ENCODE measurements at places on chromosomes 7 and 10. TPM values are rescaled to one million over a fixed set of nuclear protein-coding genes. Genes with fewer than 3 reads are reported as not detected.

DNA sequence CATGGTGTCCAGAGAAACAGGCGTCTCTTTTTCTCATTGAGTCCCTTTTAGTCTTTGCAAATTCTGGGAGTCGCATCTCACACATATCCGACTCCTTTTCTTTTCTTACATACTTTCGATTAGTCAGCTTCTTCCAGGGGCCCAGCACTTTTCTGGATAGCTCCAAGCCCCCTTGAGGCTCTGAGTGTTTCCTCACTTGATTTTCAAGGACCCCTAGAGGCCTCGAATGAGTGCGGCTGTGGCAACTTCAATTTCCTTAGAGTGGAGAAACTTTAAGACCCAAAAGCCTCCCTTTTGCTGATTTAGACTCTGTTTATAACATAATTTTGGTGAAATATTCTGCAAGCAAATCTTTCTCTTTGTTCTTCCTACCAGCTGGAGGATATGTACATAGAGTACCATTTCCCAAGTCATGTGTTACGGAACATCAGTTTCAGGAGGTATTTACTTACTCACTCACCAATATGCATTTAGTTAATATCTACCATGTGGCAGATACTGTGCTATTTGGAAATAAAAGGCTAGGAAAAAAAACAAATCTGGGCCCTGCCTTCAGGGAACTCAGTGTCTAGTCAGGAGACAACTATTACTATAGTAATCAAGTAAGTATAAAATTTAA is 555.2 kb downstream of the REEP3 start:
- H3K27me3 ChIP-seq = peaks cover 4% of the 10 kb centered on the region
- H3K27ac ChIP-seq = no peak overlapping the region
- DNase-seq = no peak
- no peaks in the 10 kb centered on the region for H3K4me1 ChIP-seq

DNA sequence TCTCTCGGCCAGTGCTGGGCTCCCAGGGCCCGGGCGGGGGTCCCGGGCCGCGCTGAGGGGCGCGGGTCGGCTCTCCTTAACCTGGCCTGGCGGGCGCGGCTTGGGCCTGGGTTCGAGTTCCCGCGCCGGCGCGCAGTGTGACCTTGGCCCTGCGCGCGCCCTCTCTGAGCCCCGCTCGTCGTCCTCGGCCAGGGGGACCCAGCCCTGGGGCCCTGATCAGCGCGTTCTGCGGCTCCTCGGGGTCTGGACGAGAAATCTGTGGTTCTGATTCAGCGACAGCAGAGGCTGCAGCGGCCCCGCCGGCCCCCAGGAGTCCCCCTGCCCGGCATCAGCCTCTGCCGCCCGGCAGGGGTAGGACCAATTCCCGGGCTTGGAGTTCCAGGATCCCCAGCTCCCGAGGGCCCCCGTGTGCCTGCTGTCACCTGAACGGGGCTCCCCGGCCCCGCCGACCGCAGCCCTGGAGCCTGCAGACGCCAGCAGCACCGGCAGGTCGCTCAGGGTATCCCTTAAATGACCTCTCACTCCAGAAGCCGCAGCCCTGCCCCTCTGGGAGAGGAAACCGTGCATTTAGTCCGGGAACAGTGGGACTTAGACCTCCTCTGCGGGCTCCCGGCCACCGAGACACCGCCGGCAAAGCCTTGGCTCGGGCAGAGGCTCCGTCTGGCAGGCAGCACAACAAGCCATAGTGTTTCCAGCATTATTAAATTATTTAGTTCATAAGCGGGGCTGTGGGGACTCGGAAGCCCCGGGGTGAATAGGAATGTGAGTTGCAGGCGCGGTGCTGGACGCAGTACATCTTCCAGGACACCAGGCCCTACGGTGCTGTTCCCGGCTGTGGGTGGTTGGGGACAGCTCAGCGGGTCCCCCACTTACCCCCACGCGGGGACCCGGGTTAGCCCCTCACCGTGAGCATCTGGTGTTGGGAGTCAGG is 572 bp downstream of the CHST12 start:
- no peaks in the 10 kb centered on the region for H3K36me3 ChIP-seq
- no peak for DNase-seq
- H3K4me3 ChIP-seq = peak overlapping the region; percentile 77

DNA sequence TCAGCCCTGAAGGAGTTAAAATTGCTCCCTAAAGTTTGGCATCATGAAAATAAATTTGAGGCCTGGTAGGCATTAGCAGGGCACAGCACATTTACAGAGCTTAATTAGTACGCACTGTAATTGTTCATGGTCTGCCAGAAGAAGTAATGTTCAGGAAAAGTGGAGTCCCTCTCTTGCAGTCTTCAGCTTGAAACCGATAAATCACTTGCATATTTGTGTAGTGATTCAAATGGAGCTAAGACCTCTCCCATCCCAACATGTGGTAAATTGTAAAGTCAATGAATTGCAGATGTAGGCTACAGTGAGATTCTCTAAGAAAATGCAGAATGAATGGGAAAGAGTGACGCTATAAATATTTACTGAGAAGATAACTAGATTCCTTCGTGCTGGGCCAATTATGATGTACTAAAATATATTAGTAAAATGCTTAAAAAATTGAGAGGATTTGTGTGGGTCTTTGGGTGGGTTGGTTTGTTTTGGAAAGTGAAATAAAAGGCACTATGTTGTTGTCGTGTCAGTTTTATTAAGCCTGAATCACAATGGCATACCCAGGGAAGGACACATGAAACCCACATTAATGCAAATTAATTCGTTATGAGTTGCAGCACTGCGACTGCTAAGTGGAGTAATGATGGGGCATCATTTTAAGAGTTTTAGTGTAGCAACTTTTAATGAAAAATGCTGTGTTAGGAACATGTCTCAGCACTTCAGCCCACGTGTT is 8.4 kb downstream of the TCF7L2 start:
- H3K4me3 ChIP-seq = peak overlapping the region; percentile 8
- H3K36me3 ChIP-seq = peaks cover 56% of the 10 kb centered on the region
- H3K27ac ChIP-seq = peak overlapping the region; percentile 100
- H3K4me1 ChIP-seq = peaks cover 98% of the 10 kb centered on the region
- no peak for DNase-seq

DNA sequence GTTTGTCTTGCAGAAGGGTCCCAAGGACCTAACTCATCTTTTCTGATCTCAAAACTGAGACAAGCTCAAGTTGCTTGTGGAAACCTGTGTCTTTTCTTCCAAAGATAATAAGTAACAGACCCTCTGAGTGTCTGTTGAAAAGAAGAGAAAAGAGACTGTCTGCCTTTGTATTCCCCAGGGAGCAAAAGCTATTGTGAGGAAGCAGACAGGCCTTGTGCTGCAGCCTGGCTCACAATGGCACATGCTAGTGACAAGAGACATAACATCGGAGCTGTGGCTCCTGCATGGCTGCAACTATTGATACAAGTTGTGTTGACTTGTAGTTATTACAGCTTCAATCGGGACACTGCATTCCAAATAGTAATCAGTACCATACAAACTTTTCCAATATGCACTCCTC is 202.9 kb downstream of the DKK1 start:
- no peak overlapping the region for H3K4me3 ChIP-seq
- no peaks in the 10 kb centered on the region for H3K36me3 ChIP-seq
- DNase-seq = no peak

NUTM2B gene
- 1.4 TPM for total RNA-seq

- H3K27me3 ChIP-seq = no peaks in the 10 kb centered on the region
- peaks cover 24% of the 10 kb centered on the region for H3K4me1 ChIP-seq
- no peak overlapping the region for H3K27ac ChIP-seq
- H3K4me3 ChIP-seq = no peak overlapping the region
- no peak for DNase-seq
Observed at GRCh38 chr7:102119213-102119651, 167.4 kb upstream of the SH2B2 start.

GRCh38 chr10:374354-374753 is 239.1 kb downstream of the ZMYND11 start:
- DNase-seq = no peak
- H3K4me3 ChIP-seq = no peak overlapping the region
- H3K36me3 ChIP-seq = no peaks in the 10 kb centered on the region
- H3K4me1 ChIP-seq = no peaks in the 10 kb centered on the region
- H3K27me3 ChIP-seq = no peaks in the 10 kb centered on the region
- no peak overlapping the region for H3K27ac ChIP-seq

SRPK2 gene
- 37.4 TPM for total RNA-seq

DNA sequence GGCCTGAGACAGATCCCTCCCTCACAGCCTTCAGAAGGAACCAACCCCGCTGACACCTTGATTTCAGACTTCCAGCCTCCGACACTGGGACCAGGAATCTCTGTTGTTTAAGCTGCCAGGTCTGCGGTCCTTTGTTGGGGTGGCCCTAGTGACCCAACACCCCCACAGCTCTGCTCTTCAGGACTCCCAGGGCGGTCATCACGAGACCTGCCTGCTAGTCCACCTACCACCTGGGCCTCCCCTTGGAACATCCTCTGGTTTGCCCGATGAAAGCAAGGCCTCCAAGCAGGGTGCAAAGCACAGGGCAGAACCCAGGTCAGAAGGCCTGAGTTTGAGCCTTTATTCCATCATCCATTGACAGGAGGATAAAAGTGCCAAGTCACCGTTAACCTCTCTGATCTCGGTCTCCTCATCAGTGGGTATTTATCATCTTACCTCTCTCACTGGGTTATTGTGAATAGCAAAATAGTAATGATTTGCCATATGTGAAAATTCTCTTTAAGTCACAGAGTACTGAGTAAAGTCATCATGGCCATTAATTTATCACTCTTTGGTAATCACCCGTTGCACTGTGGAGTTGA is 16.9 kb upstream of the SMARCD3 start:
- H3K36me3 ChIP-seq = no peaks in the 10 kb centered on the region
- no peak for DNase-seq
- no peak overlapping the region for H3K4me3 ChIP-seq
- H3K4me1 ChIP-seq = no peaks in the 10 kb centered on the region
- no peaks in the 10 kb centered on the region for H3K27me3 ChIP-seq

GRCh38 chr10:12658526-12658925 is 309.2 kb downstream of the CAMK1D start:
- no peak for DNase-seq
- H3K27ac ChIP-seq = no peak overlapping the region
- no peak overlapping the region for H3K4me3 ChIP-seq
- H3K4me1 ChIP-seq = no peaks in the 10 kb centered on the region
- no peaks in the 10 kb centered on the region for H3K27me3 ChIP-seq

PRKCQ gene
- total RNA-seq = 0.54 TPM

SORCS1 gene
- total RNA-seq = not detected

LBX1 gene
- not detected for total RNA-seq

- H3K27ac ChIP-seq = no peak overlapping the region
- no peaks in the 10 kb centered on the region for H3K4me1 ChIP-seq
- no peak for DNase-seq
- H3K4me3 ChIP-seq = no peak overlapping the region
- H3K27me3 ChIP-seq = no peaks in the 10 kb centered on the region
Observed at GRCh38 chr7:130409712-130410072, 29.4 kb downstream of the CPA1 start.

MSS51 gene
- 1.7 TPM for total RNA-seq

ZFAND4 gene
- total RNA-seq = 15.5 TPM

TNRC18 gene
- 101 TPM for total RNA-seq
